Activated T-cell treated with anti-CD3 and anti-CD28 coated beads for 1 hour (primary cell): ENCODE measurements at places on chromosomes 3 and 15.

DNA sequence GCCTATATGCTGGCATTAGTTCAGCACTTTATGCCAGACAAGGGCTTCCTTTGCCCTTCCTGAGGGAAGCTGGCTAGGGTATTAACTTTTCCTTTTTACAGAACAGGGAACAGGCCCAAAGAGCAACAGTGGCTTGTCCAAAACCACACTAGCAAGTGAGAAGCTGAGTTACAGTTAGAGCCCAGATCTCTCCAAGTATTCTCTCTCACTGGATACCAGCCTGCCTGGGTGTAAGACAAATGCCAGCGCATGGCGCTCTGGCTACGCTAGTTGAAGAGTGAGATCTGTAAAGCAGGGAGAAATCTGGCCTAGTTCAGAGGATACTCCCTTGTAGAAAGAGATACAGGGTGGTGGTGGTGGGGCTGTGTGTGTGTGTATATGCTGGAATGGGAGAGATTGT, 38.4 kb downstream of the RAB11A start:
- DNase-seq = no peak

- no peak for DNase-seq
Measured at GRCh38 chr15:99614749-99615288, 49.0 kb downstream of the MEF2A start.

GRCh38 chr3:179606534-179607085, 2.0 kb downstream of the NDUFB5 start:
- DNase-seq = no peak

- DNase-seq = no peak
Measured at GRCh38 chr3:196127308-196128040, 45.6 kb upstream of the TFRC start.

DNA sequence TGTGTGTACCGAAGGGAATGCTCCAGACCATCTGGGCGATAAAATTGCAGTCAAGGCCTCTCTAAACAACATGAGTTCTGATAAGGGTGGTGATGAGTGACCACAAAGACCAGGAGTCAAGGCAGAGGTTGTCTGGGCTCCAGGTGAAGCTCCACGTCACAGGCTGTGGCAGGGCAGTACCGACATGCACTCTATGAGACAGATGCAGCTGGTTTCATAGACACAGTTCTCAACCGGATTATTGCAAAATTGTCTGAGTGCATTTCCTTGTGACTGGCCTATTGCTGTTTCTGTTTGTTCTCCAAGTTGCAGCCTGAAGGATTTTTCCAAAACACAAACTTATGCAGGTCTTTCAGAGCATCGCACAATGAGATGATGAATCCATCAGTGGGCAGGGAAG, 157.5 kb upstream of the HES1 start:
- DNase-seq = no peak

- no peak for DNase-seq
Measured at GRCh38 chr3:110069761-110070160, 732.4 kb upstream of the DPPA4 start.

- no peak for DNase-seq
Measured at GRCh38 chr3:122944671-122945161, 82.8 kb downstream of the SEMA5B start.

GRCh38 chr15:90205050-90205848, 4.1 kb downstream of the SEMA4B start:
- DNase-seq = no peak

DNA sequence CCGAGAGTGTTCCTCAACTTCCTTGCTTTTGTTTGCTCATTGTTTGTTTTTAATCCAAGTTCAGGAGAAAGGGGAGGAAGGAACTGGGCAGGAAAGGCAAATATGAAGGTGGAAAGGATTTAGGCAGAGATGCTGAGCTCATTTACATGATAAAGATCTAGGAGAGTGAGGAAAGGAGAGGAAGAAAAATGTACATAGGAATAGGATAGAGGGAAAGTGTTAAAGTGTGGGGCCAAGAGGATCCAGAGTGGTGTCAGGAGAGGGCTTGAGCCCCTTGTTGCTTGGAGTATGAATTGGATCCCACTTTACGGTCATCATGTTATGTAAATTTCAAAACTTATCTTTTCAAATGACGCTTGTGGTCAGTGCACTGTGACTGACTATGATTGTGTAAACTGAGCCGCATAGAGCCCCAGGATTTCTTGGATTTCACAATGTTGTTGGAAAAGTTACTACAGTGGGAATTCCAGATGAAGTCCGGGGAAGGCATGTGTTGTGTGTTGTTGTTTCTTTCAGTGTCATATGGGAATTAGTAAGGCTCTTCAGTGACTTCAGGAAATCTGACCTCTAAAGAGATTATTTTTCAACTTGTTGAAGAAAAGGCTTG, 15.0 kb upstream of the PLD1 start:
- DNase-seq = no peak

DNA sequence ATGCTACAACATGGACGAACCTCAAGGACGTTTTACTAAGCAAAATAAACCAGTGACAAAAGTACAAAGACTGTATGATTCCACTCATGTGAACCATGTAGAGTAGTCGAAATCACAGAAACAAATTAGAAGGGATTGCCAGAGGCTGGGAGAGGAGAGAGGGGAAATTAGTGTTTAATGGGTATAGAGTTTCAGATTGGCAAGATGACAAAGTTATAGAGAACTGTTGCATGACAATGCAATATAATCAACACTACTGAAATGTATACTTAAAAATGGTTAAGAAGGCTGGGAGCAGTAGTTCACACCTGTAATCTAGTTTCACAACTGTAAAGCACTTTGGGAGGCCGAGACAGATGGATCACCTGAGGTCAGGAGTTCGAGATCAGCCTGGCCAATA, 36.9 kb downstream of the PLS1 start:
- no peak for DNase-seq

- no peak for DNase-seq
Measured at GRCh38 chr15:93152951-93153350, 63.9 kb upstream of the RGMA start.

GRCh38 chr15:45141386-45141785, 11.6 kb downstream of the DUOX1 start:
- DNase-seq = no peak

DNA sequence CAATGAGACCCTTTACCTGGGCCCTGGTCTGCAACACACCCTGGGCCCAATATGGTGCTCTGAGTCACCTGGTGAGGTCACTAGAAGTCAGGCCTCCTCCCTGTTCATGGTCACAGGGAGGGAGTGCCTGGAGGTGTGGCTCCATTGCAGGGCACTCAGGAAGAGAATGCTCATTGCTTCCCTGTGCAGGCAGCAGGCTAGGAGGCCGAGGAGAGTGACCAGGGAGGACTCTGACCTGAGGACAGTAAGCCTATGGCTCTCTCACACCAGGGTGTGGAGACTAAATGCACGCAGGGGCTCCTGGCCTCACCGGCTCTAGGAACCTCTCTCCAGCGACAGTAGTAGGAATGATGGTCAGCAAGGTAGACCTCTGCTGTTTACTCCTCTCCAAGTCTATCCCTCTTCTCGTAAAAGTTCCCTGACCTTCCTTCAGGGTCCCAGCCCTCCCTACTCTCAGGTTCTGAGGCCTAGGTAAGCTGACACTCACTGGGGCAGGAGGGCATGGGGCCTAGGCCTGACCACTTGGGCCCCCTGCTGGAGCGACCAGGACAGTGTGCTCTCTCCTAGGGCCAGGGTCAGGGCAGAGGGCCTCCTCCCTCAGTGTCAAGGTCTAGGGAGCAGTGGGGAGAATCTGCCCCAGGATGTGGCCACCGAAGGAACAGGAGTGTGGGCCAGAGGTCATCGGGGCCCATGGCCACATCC, 9.6 kb upstream of the SLCO2A1 start:
- no peak for DNase-seq

- no peak for DNase-seq
Measured at GRCh38 chr15:55775316-55775715, 32.4 kb upstream of the PRTG start.

DNA sequence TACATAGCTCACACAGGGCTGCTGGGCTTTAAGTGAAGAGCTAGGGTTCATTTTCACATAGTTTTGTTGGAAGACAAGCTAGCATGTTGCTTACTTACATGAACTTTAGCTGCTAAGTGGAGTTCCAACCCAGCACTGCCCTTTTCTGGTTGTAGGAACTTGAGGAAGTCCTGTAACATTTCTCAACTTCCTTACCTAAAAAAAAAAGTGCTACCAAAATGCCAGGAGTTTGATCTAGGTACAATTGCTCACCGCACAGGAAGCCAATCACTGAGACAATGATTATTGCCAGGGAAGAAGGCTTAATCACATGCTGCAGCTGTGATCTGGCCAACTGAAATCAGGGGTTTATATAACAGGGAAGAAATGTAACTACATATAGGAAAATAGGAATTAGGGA, 52.8 kb downstream of the IL12A start:
- no peak for DNase-seq

DNA sequence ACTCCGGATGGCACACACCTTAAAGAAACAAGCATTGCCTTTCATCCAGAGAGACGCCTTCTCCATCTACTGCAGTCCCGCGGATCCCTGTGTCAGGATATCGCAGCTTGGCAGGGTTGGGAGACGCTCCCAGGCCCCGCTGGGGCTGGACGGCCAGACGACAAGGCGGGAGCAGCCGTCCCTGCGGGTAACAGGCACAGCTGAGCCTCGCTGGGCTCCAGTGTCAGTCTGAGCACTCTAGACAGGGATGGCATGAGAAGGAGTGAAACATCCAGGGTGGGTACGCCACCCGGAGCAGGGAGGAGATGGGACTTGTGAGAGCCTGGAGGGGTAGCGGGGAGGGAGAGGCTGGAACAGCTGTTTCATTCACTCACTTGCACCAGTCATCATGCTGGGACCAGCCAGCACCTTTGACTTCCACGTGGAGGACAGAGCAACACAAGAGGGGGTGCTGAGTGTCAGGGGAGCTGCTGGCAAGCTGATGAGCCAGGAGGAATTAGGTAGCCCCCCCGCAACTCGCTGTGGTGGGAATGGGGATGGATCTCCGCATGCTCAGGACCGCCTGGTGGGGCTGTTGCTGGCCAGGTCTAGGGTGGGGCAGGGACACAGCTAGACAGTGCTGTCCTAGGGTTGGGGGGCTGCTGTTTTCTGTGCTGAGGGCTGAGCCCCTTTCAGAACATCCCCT, 31.6 kb upstream of the SNRPA1 start:
- no peak for DNase-seq

DNA sequence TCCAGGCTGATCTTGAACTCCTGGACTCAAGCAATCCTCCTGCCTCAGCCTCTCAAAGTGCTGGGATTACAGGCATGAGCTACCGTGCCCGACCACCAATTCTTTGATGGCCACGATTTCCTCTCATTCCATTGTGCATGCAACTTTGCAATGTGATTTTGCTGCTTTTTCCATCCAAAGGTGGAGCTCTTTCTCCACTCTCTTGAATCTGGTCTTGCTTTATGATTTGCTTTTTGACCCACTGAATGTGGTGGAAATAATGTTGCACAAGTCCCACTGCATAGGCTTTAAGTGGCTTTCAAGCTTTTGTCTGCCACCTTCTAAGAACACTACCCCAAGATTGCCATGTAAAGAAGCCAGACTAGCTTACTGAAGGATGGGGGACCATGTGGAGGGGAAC, 10.6 kb downstream of the RPS27L start:
- DNase-seq = no peak

- DNase-seq = no peak
Measured at GRCh38 chr3:4407941-4408340, 59.1 kb downstream of the SUMF1 start.

GRCh38 chr3:61092870-61093269, 158.4 kb downstream of the FHIT start:
- DNase-seq = no peak

DNA sequence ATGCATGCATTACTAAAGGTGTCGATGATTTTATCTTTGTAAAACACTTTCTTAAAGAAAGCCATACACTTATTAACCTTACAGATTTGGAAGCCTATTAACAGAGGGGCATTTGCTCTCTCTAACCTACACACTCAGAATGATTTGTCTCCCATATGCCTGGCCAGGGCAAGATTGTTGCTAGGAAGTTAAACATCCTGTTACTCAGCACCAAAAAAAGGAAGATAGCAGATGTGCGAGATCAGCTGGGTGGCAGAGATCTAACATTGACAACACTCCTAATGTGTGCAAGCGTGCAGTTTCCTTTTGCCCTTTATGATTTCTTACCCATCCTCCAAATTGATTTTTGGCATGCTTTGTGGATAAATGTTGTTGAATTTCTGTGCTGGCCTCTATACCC, 73.9 kb upstream of the TMEM108 start:
- no peak for DNase-seq
